Astrocyte of the cerebellum (primary cell): ENCODE measurements at places on chromosomes 7 and 10.

GRCh38 chr7:35623381-35623780 is 71.6 kb downstream of the HERPUD2 start:
- DNase-seq, result no peak

DNA sequence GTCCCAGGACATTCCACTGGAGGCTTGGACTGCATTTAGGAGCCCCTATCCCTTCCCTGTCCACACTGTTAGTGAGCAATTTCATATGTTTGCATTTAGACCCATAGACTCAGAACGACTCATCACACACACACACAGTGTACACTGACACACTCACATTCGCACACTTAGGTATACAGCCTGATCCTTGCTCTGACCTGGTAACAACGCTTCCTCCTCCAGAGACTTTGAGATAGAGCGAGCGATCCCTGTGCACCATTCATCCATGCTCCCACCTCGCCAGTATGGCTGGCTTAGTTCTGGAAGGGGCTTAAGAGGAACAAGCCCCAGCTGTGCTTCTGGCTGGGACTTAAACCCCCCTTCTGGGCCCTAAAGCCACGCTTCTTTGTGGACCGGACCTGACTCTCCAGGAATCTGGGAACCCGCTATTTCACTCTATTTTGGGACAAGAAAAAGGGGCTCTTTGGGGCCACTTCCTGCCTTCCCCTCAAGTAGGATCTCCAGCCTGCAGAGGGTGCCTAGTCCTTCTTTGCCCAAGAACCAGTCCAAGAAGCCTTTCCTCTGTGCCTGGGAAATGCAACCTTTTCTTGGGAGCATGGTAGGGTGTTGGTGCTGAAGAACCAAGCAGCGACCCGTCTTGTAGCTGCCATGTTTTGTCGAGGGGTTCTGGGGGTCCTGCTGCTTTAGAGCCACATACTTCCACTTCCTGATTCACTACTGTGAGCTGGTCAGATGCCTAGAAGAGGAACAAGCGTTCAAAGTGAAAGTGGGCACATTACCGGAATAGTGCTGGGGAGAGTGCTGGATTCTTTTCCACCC is 1.1 kb upstream of the HOXA13 start:
- no peak for DNase-seq

GRCh38 chr10:77196614-77197013 is 441.0 kb downstream of the KCNMA1 start:
- no peak for DNase-seq

DNA sequence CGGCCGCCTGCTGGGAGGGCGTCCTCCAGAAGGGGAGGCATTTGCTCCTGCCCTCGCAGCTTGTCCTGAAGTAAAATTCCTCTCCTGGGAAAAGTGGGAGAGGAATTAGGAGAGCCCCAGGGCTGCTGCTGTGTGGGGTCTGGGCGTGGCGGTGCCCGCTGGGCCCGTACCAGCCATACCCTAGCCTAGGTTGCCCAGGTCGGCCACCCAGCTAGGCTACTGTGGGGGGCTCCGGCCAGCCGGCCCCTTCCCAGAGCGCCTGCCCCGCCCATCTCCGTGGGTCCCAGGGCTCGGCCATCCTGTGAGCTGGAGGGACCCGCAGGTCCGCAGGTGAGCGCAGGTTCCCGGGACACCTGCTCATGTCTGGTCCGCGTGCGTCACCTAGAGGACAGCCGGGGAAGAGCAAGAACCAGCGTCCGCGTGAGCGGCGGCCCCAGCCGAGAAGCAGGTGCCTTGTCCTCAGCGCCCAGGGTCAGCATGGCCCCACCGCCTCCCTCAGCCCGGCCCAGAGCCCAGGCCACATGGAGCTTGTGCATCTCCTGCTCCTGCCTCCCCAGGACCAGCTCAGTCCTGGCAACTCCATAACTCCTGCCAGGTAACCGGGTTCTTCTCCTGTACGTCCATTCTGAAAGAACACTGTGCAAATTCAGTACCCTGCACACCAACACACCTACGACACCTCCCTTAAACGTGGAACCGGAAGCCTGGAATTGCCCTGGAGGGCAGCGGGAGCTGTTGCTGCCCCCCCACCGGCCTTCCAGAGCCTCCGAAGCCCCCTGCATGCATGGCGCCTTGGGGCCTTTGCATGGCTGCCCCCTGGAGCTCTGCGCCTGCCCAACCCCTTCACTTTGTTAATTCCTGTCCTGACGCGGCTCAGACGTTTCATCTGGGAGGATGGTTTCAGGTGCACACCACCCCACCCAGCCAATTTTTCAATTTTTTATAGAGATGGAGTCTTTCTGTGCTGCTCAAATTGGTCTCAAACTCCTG is 22.8 kb upstream of the FOXL3 start:
- no peak for DNase-seq

- DNase-seq, result peak; percentile 49
Observed at GRCh38 chr7:128099204-128099671, 68.0 kb upstream of the LRRC4 start.

DNA sequence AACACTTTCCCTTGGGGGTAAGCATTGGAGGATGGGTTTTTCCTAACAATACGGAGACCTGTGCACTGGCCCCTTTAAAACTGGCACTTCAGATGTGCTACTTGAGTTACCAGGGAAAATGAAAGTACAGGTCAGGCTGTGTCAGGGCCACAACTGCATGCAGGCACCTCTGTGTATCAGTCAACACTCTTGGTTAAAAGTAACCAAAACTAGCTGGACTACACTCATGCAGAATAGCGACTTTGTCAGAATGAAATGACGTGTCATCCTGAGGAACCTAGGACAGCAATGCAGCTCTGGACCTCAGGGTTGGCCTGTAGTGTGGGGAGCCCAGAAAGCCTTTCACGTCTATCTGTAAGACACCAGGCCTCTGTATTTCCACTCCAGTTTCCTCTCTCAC is 33.8 kb upstream of the SMKR1 start:
- no peak for DNase-seq

DNA sequence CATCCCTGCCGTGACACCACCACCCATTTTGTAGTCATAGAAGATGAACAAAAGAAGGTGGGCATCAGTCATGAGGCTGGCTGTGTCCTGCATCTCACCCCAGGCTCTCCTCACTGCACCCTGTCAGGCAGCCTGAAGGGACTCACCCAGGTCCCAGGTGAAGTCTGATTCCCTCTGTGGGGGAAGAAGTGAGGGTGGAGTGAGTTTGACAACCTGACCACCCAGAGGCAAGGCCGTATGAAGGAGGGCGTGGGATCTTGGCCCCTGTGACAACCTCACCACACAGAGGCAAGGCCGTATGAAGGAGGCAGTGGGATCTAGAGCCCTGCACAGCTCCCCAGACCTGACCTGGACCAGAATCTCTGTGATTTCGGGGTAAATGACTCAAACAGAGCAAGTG is 152.5 kb downstream of the DIP2C start:
- no peak for DNase-seq

GRCh38 chr10:17877121-17877520 is 68.0 kb downstream of the MRC1 start:
- no peak for DNase-seq

GRCh38 chr7:45236666-45237065 is 79.1 kb downstream of the RAMP3 start:
- DNase-seq, result peak; percentile 40

GRCh38 chr7:50446542-50446960 is 3.6 kb downstream of the FIGNL1 start:
- peak; percentile 90 for DNase-seq

DNA sequence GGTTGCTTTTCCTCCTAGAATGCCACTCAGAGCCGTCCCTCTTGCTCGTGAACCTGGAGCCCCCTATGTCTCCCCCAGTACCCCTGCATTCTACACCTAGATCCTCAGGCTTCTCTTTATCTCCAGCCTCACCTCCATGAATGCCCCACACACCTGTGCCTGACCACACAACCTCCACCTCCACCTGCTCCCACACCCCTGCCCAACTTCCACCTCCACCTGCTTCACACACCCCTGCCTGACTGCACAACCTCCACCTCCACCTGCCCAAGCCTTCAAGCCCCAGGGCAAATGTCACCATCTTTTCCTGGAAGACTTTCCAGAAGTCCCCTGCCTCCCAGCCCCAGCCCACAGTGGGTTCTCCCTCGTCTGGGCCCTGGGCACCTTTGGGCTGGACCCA is 6.9 kb upstream of the LFNG start:
- DNase-seq, result no peak

DNA sequence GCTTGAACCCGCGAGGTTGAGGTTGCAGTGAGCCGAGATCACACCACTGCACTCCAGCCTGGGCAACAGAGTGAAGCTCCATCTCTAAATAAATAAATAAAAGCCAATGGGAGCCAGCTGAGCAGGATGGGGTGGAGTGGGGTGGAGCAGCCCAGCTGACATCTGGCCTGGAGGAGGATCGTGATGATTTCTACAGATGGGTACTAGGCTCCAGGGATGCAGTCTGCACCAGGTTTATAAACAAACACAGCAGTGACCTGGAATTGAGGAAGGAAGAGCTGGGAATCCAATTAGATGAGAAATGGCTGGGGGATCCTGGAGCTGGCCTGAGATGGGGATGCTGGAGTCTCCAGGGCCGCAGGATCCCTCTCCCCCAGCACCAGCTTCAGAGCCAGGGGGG is 7.3 kb upstream of the GRIFIN start:
- DNase-seq, result no peak

DNA sequence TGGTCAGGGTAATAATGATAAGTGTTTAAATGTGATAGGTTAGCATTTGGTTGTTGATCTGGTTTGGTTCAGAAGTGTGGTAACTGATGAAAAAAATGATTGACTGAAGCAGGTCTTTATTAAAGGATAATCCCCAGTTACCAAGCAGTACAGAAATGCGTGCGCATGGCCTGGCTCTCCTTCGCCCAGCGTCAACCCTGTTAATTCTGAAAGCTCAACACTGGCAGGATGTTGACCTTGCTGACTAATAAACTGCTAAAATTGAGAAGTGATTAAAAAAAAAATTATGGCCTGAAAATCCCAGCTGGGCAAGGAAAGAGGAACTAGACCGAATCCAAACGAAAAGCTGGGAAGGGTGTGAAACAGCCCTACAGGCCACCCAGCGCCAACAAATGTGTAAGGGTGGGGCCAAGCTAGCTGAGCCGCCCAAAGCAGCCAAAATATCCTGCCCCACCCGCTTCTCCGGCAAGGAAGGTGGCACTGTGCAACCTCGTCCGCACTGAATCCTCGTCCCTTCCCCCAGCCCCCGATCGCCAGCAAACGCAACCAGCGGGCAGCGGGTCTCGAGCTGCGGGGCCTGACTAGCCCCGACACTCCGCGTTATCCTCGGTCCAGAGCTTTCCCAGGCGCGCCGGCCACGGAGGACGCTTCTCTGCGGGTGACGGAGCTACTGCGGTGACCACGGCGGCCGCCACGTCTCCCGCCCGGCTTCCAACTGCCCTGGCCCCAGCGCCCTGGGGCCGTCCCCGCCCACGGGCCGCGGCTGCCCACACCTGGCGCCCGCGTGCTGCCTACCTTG is 561 bp downstream of the SHTN1 start:
- no peak for DNase-seq

DNA sequence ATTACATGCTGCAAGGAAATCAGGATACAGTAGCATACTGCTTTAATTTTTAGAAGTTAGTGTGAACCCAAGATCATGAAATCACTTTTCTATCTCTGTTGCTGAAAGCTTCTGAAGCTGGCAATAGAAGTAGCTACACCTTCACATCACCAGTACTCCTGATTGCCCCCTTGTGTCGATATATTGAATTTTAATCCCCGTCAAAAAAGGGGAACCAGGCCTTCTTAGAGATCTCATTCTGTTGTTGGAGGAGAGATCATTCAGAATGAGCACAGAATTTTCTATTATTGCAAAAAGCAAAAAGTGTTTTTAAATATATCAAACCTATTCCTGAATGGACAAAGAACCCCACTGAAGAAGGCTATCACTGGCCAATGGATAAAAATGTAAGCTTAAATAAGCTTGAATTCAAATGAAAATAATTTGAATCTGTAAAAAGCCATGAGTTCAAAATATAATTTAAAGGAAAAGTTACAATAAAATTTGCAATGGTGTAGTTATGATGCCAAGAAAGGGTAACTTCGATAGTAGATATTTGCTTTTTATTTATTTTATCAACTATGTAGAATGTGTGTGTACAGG is 39.7 kb upstream of the TEX47 start:
- peak; percentile 8 for DNase-seq

DNA sequence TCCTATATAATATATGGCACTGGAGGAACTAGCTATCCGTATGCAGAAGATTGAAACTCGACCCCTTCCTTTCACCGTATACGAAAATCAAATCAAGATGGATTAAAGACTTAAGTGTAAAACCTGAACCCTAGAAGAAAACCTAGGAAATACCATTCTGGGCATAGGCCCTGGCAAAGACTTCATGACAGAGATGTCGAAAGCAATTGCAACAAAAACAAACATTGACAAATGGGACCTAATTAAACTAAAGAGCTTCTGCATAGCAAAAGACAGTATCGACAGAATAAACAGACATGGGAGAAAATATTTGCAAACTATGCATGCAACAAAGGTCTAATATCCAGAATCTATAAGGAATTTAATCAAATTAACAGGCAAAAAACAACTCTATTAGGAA is 61.4 kb upstream of the HDAC9 start:
- DNase-seq, result no peak

DNA sequence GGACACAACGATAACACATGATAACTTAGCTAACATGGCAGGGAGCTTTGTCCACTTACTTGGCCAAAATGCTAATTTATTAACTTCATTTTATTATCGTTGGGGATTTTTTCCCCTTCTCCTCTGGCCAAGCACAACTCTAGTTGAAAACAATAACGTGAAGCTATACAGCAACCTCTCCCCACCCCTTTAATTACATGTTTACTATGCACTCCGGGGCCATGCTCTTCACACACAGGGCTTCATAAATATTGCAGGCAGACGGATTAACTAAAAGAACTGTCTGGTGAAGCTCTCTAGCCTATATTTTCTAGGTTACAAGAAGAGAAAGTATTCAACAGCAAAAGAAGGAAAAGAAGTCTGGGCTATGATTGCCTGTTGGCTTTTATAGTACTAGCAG is 51.7 kb downstream of the XRCC2 start:
- DNase-seq, result no peak

DNA sequence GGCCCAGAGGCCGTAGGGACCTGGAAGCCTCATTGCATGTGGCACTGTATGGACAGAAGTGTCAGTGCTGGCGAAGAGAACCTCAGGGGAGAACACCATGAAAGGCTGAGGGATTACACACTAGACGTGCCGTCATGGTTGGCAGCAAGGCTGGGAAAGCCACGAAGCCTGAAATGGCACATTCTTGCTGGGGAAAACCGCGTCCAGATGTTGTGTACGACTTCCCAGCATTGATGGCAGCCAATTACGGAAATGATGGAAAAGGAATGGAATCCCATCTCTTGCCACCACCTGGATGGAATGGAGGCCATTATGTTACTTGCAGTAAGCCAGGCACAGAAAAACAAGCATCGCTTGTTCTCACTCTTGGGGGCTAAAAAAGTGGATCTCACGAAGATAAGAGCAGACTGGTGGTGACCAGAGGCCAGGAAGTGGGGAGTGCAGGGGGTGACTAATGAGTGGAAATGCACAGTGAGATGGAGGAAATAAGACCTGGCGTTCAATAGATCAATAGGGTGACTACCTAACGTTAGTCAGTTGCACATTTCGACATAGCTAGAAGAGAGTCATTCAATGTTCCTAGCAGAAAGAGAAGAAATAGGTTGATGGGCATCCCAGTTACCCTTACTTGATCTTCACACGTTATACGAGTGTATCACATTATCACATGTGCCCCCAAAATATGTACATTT is 14.6 kb upstream of the PWWP2B start:
- DNase-seq, result no peak

- no peak for DNase-seq
Observed at GRCh38 chr10:97921581-97922021, 72.0 kb downstream of the GOLGA7B start.

GRCh38 chr7:48251766-48252165 is 80.5 kb downstream of the ABCA13 start:
- DNase-seq, result no peak
